ENCODE measurements at places on chromosomes 2 and 18. TPM values are rescaled to one million over a fixed set of nuclear protein-coding genes. Genes with fewer than 3 reads are reported as not detected.
A peak's percentile ranks its signal among the peaks of the same experiment; 100 is the strongest.

LRATD1 gene
- polyA plus RNA-seq = 24.6 TPM

DNA sequence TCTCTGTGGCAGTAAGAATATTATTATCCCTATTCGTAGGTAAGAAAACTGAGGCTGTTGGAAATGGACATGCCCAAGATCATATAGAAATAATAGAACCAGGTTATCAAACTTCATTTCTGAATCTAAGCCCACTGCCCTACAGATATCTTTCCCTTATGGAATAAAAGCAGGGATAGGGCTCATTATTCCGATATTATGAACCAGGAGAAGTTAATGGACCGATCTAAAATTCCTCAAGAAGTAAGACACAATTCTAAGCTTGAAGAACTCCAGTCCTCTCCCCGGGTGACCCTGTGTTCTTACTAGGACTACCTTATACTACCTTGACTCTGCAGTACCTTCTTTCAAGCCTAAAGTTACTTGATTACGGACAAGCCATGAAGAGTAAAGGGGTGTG lies 8.4 kb upstream of the MYCN start:
- DNase-seq = no peak

DNA sequence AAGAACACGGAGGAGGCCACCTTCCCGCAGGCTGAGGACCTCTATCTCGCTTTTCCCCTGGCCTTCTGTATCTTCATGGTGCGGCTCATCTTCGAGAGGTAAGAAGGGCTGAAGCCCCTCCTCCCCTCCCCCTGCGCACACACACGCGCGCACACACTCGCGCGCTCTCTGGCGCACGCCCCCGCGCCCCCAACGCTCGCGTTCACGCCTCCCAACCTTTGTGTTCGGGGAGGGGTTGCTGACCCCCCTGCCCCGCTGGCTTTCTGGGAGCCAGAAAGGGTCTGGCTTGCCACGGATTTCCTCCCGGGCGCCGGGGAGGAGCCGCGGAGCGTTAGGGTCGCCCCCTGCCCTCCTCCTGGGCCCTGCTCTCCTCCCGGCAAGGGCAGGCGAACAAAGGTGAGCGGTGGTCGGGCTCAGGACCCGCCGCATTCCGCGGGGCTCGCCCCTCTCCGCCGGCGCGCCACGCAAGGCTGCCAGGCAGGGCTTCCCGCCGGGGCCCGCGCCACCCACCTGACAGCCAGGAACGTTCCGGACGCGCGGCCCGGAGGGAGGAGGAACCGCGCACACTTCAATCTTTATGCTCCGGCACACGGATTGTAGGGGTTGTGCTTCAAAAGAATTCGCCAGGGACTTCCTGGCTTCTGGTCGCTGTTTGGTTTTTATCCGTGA lies 583 bp downstream of the CERS6 start:
- DNase-seq = peak; percentile 49

GRCh38 chr2:237156031-237156856 lies 70.6 kb downstream of the COPS8 start:
- no peak for DNase-seq

DNA sequence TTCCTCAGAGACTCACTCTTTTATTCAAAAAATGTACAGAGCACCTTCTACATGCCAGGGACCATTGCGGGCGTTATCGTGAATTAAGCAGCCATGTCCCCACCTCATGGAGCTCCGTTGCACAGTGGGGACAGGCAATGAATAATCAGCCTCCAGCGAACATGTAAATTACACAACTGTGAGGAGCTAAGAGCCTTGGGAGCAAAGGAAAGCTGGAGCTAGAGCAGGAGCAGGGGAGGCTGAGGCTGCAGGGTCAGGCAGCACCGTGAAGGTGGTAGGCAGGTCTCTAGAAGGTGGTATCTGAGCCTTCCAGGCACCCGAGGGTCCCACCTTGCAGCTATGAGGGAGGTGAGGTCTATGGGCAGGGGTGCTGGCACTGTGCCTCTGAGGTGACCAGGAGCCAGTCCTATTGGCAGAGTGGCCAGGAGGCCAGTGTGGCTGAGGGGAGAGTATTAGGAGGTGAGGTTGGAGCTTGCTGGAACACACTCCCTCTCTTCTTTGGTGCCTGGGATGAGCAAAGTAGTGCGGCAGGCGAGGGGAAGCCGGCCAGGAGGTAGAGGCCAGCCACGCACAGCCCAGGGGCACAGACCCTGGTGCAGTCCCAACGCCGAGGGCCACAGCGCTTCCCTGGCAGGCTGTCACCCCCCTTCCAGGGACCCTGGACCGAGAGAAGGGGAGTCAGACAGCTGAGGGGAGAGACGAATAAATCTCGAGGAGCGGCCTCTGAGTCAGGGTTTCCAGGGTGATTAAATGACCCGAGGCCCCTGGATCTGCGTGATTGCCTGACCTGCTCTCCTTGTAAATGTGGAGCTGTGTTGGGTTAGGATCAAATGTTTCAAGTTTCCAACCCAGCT lies 167.3 kb downstream of the SEPTIN10 start:
- no peak for DNase-seq

GRCh38 chr18:21342372-21342771 lies 100.3 kb downstream of the GREB1L start:
- DNase-seq = no peak

DSG4 gene
- 0.28 TPM for polyA plus RNA-seq

DNA sequence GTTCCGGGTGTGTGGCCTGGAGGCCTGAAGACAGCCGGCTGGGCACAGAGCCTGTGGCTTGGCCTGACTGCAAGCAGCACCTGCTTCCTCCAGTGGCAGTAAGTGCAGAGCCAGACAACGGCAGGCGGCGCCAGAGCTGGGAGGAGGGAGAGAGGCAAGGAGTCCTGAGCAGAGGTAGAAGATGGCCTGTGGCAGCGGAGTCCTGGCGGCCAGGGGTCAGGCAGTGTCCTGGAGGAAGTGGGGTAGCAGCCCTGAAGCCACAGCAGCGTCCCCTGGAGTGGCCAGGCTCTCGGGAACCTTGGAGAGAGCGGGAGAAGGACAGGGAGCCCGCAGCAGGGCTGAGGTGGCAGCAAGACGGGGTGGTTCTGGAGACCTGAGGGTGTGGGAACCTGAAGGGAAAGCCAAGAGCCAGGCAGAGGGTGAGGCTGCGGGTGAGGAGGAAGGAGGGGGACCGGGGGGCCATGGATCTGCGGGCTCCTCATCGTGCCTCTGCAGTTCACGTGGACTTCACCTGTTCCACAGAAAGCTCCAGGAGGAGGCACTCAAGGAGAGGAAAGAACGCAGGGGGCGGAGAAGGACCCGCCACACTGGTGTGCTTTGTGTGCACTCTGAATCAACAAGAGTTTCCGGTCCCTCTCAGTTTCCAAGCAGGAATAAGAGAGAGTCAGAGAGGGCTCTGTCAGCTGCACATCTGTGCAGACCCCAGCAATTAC lies 85.9 kb downstream of the USP40 start:
- peak; percentile 42 for DNase-seq

Data from small intestine (tissue), 16 donors.